ENCODE measurements at places on chromosomes 2 and 18.

DNA sequence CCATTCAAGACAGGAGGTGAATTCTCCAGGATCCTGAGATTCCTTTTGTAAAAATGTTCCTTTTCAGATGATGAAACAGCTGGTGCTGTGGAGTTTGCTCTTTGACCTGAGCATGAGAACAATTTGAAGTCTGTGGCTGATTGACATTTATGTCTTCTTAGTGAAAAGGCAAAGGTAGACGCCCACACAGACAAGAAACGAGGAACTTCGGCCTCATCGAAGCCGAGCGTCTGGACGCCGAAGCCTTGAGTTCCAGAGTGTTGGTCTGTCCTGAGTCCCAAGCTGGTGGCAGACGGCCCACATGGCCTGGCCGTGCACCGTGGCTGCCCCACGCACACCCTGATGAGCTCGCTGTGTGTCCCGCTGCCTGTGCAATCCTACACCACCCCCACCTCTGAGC is 20.7 kb upstream of the SNTG2 start:
- DNase-seq, result no peak

DNA sequence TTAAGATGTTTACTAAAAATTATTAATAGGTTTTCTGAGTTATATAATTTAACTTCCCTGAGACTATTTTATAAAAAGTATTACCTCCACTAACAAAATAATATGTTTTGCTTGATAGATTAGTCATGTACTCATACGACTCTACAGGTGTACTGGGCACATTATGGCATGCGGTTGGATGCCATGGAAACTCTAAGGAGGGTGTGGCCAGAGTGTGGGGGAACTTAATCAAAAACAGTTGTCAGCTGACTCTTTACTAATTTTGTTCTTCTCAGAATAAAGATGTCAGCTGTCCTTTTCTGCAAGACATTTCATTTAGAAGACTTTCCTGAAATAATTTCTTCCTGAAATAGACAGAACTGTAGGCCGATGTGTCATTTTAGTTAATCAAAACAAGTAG is 228.3 kb upstream of the SIX3 start:
- no peak for DNase-seq

- no peak for DNase-seq
These were observed 90.6 kb upstream of the LDAH start for GRCh38 chr2:20913491-20913890.

DNA sequence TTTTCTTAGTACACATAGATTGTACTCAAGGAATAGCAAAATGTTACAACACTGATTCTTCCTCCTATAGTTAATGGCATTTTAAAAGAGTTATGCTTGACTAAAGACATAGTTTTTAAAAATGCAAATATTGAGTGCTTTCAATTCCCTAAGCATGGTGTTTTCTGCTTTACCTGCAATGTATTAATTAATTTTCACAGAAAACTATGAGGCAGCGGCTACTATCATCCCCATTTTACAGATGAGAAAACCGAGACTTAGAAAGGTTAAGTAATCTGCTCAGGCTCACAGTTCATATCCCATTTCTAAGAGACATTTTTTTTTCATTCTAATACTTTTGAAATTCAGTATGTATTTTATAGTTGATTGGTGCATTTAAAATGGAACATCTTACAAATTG is 38.0 kb downstream of the BMP10 start:
- DNase-seq, result no peak

GRCh38 chr2:151553-152334 is 105.4 kb upstream of the FAM110C start:
- no peak for DNase-seq

GRCh38 chr2:59184276-59185020 is 943.3 kb upstream of the FANCL start:
- no peak for DNase-seq

GRCh38 chr2:190199109-190199508 is 120.5 kb downstream of the HIBCH start:
- DNase-seq, result no peak

- peak; percentile 28 for DNase-seq
These were observed 17.5 kb downstream of the KIAA2012 start for GRCh38 chr2:202090530-202090929.

DNA sequence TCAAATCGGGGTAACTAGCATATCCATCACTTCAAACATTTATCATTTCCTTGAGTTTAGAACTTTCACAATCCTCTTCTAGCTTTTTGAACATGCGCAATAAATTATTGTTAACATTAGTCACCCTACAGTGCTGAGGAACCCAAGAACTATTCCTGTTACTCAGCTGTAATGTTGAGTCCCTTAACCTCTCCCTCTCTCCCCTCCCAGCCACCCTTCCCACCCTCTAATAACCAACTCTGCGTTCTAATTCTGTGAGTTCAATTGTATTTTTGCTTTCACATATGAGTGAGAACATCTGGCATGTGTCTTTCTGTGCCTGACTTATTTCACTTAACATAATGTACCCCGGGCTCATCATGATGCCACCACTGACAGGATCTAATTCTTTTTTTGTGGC is 78.6 kb upstream of the RANBP2 start:
- no peak for DNase-seq

- DNase-seq, result no peak
These were observed 117.0 kb downstream of the FTCDNL1 start for GRCh38 chr2:199734011-199734410.

DNA sequence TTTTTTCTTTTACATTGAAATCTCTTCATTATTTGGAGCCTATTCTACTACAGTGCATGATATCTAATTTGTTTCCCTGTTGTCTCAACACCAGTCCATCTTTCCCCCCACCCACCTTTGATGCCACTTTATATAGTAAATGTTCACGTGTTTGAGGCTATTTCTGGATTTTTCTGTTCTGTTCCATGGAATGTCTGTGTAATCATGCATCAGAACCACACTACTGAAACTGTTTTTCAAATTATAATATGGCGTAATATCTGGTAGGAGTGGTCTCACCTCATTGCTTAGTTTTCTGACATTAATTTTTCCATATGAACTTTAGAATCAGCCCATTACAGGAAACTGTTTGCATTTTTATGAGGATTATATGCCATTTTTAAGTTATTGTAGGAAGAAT is 19.1 kb upstream of the NARS1 start:
- DNase-seq, result no peak

GRCh38 chr2:221205103-221205673 is 366.9 kb downstream of the EPHA4 start:
- no peak for DNase-seq

GRCh38 chr2:64831134-64831976 is 157.8 kb upstream of the SLC1A4 start:
- DNase-seq, result peak; percentile 94

DNA sequence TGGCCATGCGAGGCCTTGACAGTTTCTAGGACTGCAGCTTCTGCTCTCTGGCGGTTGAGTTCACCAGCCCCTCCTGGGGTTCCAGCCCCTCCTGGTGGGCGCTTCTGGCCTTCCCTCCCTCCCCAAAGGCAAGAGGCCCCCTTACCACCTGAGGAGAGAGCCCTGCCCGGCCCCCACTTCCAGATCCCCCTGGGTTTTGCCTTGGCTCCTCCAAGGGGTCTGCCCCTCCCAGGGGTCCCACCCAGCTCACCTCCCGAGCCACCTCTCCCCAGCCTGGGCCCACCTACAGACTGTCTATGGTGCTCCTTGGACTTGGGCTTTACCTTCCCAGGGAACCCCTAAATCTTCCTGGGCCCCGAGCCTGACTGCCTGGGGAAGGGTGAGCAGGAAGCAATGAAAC is 264.5 kb downstream of the ATAD2B start:
- DNase-seq, result no peak

- DNase-seq, result peak; percentile 17
These were observed 18.9 kb downstream of the PTPN18 start for GRCh38 chr2:130374587-130375290.

- DNase-seq, result no peak
These were observed 54.6 kb downstream of the DCC start for GRCh38 chr18:52394602-52395001.

DNA sequence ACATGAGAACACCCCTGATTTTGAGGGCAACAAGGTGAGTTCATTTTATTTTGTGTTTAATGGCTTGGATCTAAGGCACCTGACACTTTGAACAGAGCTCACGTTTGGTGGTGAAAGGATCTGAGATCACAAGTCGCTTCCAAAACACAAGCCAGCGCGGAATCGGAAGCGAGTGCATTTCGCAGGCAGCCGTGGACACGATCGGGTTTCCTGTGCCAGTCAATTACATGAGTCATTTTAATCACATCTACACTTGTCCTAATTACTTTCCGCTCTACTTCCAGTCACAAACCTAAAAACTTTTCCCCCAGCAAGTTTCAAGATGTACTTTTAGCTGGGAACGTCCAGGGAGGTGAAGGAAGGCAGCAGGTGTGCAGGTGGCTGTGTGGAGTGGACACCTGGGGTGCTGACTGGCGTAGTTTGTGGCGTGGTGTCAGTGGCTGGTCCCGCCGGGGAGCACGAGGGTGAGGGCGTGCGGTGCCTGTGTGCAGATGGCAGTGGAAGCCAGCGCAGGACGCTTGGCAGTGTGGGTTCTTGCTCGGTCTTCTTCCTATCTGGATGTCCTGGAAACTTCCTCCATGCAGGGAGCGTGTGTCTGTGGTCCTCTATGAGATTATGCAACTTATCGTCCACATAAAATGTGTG is 75.6 kb downstream of the DCDC2C start:
- DNase-seq, result no peak

GRCh38 chr2:189866296-189866695 is 82.0 kb downstream of the PMS1 start:
- DNase-seq, result no peak

- DNase-seq, result no peak
These were observed 116.1 kb downstream of the SPTBN1 start for GRCh38 chr2:54572262-54572635.

- no peak for DNase-seq
These were observed 32.3 kb downstream of the TGFBRAP1 start for GRCh38 chr2:105297216-105297615.

DNA sequence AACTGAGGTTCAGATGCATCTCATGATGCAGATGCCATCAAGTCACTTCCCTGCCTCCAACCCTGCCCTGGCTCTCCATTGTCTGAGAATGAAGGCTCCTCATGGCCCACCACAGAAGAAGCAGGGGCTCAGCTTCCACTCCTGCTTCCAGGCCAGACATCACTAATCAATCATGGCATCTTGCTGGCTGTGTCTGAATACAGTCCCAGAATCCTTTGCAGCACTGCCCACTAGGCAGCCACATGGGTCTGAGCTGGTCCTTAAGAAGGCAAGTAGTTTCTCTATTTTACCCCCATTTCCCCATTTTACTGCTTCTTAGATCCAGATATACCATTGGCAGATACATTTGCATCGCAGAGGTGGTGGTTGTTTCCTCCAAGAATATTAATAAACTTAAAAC is 7.3 kb downstream of the ASPRV1 start:
- DNase-seq, result no peak

DNA sequence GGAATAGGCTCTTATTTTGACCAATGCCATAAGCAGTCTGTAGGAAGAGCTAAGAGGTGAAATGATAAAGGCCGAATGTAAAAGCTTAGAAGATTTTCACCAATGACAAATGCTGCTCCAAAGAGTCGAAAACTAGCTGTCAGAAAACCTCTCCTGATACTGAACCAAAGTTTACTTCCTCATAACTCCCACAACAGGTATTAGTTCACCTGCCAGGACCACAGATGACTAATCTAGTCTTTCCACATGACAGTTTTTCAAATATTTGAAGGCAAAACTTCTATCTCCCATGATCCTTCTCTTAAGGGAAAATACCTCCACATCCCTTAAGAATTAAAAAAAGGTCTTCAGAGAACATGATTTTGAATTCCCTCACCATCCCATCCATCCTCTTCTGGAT is 473.2 kb upstream of the SPHKAP start:
- DNase-seq, result no peak

DNA sequence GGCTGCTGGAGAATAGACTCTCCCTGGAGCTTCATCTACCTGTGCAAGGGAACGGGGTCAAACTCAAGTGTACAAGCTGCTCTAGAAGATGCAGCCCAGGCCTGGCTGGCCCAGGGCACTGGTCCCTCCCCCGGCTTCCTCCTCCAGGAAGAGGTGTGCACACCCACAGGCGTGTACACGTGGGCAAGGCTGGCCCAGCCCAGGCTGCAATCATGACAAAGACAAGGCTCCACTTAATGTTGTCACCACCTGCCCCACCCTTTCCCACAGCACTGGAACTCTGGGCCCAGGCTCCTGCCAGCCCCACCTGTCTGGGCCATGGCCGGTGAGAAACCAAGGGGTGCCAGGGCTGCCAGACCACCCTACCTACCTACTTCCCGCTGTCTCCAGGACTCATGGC is 29.6 kb upstream of the ALPP start:
- peak; percentile 23 for DNase-seq

All from left cardiac atrium (tissue), 4 donors.